ENCODE measurements at places on chromosomes 5 and 9. TPM values are rescaled to one million over a fixed set of nuclear protein-coding genes. Genes with fewer than 3 reads are reported as not detected.

SPINK7 gene
- not detected for total RNA-seq

AUH gene
- 28.2 TPM for total RNA-seq

NR2F1 gene
- total RNA-seq, result not detected

SLC46A2 gene
- total RNA-seq, result not detected

PIK3R1 gene
- total RNA-seq, result 41.0 TPM

RNF44 gene
- 47.2 TPM for total RNA-seq

SLF1 gene
- total RNA-seq, result 14.6 TPM

LTC4S gene
- total RNA-seq, result 0.55 TPM

CHSY3 gene
- not detected for total RNA-seq

SPATA31A3 gene
- not detected for total RNA-seq

TAF11L5 gene
- total RNA-seq, result not detected

ZNF483 gene
- 1.9 TPM for total RNA-seq

PFN3 gene
- not detected for total RNA-seq

MAST4 gene
- 11.4 TPM for total RNA-seq

CXCL14 gene
- total RNA-seq, result not detected

MYMK gene
- total RNA-seq, result not detected

DNAJC18 gene
- total RNA-seq, result 26.3 TPM

PCDHGA8 gene
- not detected for total RNA-seq

IFNB1 gene
- total RNA-seq, result 0.36 TPM

TRIP13 gene
- total RNA-seq, result 45.8 TPM

WDR38 gene
- not detected for total RNA-seq

RUFY1 gene
- 35.0 TPM for total RNA-seq

LOX gene
- not detected for total RNA-seq

AHRR gene
- total RNA-seq, result 20.7 TPM

SPARC gene
- 0.15 TPM for total RNA-seq

MLANA gene
- total RNA-seq, result not detected

FGF18 gene
- total RNA-seq, result not detected

TEX48 gene
- total RNA-seq, result not detected

CREB3 gene
- total RNA-seq, result 32.0 TPM

ZNF354B gene
- total RNA-seq, result 10.0 TPM

CDHR2 gene
- total RNA-seq, result 0.06 TPM

HEMGN gene
- 0.70 TPM for total RNA-seq

NUTM2F gene
- not detected for total RNA-seq
